ENCODE measurements at places on chromosomes 5 and 9. TPM values are rescaled to one million over a fixed set of nuclear protein-coding genes. Genes with fewer than 3 reads are reported as not detected.

Gene PIP5K1B
- 1.7 TPM for polyA plus RNA-seq

Gene PTGER4
- polyA plus RNA-seq = 5.3 TPM

Gene IFNK
- not detected for polyA plus RNA-seq

Gene CTXN3
- polyA plus RNA-seq = 1.2 TPM

Gene DDX4
- 0.23 TPM for polyA plus RNA-seq

Data from hindlimb muscle (tissue), 1 donor.